ENCODE measurements at places on chromosomes 3 and 15. TPM values are rescaled to one million over a fixed set of nuclear protein-coding genes. Genes with fewer than 3 reads are reported as not detected.

DNA sequence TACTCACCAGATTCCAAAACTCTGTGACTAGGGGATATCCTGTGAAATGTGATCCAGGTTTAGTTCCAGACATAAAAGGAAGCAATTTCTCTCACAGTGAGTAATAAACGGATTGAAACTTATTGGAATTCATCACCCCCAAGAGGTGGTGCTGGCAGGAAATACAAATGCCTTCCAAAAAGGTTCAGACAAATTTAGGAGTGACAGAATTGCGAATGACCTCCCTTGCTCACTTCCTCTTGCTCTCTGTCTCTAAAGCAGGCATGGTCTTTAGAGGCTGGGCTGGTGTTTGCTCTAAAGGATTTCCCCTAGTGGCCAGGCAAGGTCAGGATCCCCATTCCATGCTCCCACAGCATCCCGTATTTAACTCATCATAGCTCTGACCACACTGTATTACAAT, 449.4 kb upstream of the PPP2R3A start:
- no peak for DNase-seq

Gene LRRC49
- not detected for total RNA-seq

- no peak for DNase-seq
These were observed 103.0 kb downstream of the CTNNB1 start for GRCh38 chr3:41302295-41302694.

Gene FEZF2
- not detected for total RNA-seq

DNA sequence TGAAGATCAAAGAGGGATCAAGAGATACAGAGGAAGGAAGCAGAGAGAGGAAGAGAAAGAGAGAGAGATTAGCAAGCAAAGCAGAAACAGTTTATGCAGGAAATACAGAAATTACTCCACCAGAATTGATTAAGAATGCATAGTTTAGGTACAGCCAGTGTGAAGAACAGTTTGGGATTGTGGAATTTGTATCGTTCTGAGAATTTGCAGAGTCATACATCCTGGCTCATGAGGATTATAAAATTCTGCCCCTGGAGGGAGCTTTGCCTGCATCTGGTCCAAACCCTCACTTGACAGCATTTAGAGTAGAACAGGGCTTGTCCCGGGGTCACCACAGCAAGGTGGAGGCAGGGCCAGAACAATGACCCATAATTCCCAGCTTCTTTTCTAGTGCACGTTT, 44.1 kb downstream of the MASP1 start:
- no peak for DNase-seq

DNA sequence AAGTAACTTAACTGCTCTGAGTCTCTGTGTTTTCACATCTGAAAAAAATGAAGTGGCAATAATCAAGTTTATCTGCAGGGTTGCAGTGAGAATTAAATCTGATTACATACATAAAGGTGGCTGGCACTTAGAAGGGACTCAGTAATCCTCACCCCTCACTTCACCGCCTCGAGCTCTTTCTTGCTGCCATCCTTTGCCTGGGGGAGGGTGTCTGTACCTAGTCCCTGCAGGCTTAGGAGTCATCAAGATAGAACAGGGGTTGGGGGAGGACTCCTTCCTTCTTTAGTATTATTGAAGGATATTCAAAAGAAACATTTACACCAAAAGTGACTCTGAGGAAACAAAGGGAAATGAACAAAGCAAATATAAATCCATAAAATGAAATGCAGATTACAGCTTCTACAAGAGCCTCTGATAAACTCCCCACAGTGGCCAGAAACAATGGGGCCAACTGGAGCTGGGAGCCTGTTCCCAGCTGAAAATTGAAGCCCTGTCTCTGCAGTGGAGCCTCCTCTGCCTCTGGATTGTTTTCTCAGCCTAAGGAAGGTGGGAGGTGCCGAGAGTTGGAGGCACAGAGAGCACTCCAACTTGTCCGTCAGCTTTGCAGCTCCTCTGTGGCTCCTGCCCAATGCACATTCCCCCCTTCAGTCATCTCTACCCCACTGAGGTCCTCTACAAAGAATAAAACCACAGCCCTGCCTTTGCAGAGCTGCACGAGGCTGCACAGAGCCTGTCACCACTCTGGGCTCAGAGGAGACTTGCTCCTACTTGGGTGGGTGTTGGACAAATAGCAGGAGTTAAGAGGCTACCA, 41.8 kb downstream of the CRYGS start:
- no peak for DNase-seq

Gene FAM43A
- total RNA-seq, result 3.8 TPM

Gene CFAP92
- 0.46 TPM for total RNA-seq

DNA sequence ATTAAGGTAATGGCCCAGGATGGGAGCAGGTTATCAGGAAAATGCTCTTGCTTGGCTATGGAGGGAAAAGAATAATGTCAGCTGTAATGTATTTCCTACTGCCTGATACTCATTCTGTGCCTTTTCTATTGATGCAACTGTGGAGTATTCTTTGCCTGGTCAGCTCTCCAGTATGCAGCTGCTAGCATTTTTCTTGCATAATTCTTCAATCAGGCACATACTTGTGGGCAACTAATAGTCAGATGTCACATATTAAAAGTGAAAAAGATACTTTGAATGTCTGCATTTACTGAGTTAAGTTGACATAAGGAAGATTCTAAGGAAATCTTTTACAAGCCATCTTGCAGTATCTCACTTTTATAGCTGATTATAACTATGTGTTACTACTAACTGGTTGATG, 29.5 kb downstream of the CD80 start:
- no peak for DNase-seq

- no peak for DNase-seq
These were observed 3.5 kb upstream of the ACAP2 start for GRCh38 chr3:195446359-195446758.

DNA sequence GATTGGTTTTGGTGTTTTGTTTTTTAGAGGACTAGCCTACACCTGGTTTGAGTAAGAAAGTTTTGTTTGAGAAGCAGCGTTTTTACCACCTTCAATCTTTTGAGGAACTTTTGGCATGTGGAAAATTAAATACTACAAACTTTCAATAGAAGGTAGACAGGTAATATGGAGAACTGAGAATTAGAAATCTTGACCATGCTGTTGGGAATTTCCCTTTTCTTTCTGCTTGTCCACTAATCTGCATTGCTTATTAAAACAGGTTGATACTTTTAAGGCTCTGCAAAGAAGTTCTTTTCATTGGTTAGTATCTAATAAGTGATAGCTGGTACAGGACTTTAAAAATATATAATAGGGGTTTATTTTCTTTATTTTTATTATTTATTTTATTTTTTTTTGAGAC, 31.9 kb downstream of the UBE2E1 start:
- no peak for DNase-seq

Gene CCDC191
- total RNA-seq, result 3.9 TPM

DNA sequence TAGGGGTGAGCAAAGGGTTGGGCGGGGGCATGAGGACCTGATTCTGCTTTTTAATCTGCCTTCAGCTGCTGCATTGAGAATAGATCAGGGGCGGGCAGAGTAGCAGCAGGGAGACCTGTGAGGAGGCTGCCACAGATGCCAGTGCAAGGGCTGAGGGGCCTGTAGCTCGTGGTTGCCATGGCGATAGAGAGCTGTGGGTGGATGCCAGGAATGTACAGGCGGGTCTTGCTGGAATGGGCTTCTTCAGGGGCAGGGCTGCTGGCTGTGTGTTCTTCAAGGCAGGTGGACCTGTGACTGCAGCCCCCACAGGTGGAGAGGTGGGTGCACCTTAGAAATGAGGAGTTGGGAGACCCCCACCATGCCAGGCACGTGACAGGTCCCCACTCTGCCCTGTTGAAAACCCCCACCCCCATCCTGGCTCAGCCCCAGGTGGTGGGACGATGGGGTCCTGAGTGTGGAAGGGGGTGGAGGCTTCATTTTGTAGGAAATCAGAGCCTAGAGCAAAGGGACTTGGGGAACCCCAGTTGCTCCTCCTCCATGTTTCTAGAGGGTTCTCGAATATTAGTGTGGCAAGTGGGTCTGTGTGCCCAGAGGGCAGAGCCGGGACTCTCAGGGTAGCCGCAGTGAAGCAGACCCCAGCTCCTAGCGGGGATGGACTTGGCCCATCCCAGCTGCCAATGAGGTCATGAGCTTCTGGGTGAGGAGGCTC, 38.3 kb downstream of the SLC6A6 start:
- no peak for DNase-seq

DNA sequence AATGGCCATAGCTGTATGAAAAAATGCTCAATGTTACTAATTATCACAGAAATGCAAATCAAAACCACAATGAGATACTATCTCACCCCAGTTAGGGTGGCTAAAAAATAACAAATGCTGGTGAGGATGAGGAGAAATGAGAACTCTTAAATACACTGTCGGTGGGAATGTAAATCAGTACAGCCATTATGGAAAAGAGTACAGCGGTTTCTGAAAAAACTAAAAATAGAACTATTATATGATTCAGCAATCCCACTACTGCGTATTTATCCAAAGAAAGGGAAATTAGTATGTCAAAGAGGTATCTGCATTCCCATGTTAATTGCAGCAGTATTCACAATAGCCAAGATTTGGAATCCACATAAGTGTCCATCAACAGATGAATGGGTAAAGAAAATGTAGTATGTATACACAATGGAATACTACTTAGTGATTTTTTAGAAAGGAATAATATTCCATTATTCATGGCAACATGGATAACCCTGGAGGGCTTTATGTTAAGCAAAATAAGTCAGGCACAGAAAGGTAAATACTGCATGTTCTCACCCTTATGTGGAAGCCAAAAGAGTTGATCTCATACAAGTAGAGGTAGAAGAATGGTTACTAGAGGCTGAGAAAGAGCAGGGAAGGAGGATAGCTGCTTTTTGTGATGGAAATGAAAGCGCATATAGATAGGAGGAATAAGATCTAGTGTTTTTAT, 35.0 kb downstream of the SERP1 start:
- no peak for DNase-seq

Gene TMEM207
- not detected for total RNA-seq

Gene TRH
- total RNA-seq, result not detected

DNA sequence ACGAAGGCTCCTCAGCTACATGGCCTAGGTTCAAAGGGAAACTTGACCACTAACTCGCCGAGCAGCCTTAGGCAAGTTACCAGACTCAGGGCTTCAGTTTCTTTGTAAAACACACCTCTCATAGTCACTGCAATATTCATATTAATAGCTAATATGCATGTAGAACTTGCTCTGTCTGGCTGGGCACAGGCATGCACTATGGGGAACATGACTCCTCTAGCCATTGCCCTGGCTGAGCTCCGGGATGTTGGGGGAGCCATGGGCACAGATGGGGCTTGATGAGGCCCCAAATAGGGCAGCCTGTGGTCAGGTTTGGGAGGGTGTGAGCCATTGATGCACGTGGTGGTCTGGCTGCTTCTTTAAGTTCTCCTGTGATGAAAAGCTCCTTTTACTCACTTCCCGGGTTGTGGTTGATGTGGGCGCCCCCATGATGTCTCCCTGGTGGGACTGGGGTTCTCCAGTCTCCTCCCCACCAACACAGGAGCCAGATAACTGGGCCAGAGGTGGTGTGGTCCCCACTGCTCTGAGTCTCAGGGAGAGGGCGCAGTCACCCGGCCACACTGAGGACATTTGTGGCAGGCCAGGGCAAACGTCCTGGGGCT, 29.4 kb upstream of the DUSP7 start:
- no peak for DNase-seq

- DNase-seq, result no peak
These were observed 48.2 kb downstream of the WWTR1 start for GRCh38 chr3:149609595-149609994.
